Stimulated activated CD4-positive, alpha-beta T cell treated with anti-CD3 and anti-CD28 coated beads, Interleukin-1b, Interleukin-23, amount 100 ng/mL, for 1 hour (primary cell): ENCODE measurements at places on chromosomes 4 and X.

DNA sequence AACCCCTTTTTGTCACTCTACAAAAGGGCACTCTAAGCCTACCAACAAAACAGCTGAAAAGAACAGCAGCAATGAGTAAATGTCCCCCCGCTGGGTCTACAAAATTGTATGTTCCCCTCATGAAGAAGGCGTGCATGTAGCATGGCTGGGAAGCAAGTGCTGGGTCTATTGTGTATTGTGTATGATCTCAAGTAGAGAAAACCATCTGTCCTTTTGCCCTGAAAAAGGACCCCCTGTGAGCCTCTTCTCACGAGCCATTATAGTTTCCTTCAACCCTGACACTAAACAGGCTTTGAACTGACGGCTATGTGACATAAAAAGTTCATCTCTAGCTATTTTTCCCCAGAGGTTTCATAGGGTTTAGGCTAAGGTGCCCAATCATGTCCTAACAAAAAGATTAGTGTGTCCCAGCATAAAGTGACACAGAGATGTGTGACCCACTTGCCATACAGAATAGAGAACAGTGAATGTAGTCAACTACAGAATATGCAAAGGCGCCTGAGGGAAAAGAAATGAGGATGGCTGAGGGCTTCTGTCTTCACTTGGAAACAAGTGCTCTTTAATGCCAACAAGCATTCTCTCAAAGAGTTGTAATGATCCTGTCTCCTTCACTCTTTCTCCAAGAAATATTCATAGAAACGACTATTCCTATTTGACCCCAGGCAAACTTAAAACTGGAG is 27.3 kb downstream of the COL25A1 start:
- DNase-seq = no peak

DNA sequence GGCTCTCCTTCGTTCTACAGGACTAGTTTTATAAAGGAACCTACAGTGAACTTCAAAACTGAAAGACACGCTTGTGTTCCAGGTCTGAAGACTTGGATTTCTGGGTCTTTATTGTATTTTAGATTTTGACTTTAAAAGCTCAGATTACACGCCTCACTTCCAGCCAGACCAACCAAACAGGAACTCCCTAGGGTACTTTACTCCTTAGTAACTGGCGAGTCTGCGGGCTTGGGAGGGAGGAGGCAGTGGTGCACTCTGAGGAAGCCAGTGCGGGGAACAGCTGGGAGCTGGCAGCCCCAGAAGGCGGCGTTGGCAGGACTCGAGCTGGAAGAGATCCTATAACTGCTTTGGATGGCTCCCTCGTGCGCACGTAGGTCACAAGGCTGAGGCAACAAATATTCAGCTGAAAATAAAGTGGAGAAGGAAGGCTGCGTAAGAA is 391 bp upstream of the PHKA1 start:
- DNase-seq = no peak

GRCh38 chr4:30904215-30904555 is 184.0 kb downstream of the PCDH7 start:
- no peak for DNase-seq

- DNase-seq = peak; percentile 14
Observed at GRCh38 chrX:119605464-119606279, 552 bp downstream of the NKRF start.

GRCh38 chr4:5260121-5260520 is 208.8 kb downstream of the STK32B start:
- no peak for DNase-seq

DNA sequence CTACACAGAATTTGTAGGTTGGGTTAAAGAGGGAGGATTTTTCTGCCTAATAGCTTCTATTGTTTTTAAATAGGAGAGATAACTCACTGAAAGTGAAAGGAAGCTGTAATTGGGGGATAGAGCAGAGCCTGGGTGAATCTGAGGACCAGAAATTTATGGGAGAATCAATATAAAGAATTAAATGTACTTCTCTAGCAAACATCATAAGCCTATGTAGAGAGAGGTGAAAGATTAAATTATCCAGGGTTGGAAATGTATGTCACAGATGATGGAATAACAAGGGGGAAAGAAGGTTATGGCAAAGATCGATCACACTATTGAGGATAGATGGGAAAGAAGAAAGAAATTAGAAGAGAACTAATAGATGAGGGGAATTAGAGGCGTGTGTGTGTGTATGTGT is 104.4 kb upstream of the DCAF8L1 start:
- no peak for DNase-seq

DNA sequence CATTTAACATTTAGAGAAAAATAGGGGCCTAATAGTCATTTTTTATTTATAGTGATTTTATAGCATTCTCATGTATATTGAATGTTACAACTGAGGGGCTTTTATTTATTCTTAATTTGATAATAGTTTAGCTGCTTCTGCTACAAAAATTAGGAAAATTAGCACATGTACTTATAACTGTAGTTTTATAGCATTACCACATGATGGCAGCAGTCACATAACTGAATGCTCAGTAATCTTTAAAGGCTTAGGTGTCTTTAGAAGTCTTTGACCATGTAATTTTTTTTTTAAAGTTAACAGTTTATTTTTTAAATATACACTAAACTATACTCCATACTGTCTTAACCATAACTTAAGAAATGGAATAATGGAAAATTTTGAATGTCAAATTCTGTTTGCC is 136.6 kb downstream of the STAG2 start:
- DNase-seq = no peak

DNA sequence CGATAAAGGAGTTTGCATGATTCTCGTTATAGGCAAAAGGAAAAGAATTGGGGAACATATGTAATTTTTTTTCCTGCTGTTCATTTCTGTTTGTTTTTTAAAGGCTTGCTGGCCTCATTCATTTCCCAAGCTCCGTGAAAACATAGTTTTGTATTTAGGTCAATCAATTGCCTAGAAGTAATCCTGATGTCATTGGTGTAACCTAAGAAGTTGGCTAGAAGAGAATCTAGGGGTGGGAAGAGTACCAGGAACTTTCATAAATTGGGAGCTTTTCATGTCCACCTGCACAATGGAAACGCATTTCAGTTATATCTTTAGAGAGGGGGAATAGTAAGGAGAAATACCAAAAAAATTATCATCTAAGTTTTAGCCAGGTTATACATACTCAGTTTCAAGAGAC is 3.8 kb downstream of the RAPGEF2 start:
- DNase-seq = no peak

- DNase-seq = no peak
Observed at GRCh38 chr4:26459756-26460530, 30.3 kb downstream of the CCKAR start.

DNA sequence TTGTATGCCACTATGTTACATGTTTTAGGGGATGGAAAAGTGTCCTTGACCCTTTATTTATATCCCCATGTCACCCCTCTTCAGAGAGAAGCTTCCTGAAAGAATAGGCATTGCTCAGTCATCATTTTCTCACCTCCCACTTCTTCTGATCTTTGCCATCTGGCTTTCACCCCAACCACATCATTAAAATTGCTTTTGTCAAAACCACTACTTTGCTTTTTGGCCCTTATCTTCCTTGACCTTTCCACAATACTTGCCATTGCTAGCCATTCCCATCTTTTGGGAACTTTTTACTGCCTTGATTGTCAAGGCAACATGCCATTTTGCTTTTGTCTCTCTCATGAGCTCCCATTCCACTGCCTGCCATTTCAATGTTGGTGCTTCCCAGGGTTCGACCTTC is 14.9 kb upstream of the FAM9B start:
- DNase-seq = no peak

DNA sequence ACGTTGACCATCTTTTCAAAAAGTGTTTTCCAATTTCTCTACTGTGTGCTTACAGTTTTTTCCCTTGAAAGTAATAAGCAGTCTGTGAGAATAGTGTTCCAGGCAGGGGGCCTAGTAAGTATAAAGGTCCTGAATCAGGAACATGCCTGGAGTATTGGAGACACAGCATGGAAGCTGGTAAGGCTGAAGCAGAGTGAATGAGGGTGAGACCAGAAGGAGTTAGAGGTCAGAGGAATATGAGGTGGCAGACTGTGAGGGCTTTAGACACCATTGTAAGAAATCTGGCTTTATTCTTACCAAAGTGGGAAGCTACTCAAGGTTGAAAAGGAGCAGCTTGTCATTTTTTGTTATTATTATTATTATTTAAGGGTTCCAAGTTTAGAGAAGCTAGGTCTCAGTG is 107.4 kb downstream of the CT47B1 start:
- DNase-seq = no peak

GRCh38 chr4:66852843-66853242 is 692.5 kb downstream of the CENPC start:
- no peak for DNase-seq
